Inflammatory macrophage (primary cell): ENCODE measurements at places on chromosomes 11 and 22.
A peak's percentile ranks its signal among the peaks of the same experiment; 100 is the strongest.

DNA sequence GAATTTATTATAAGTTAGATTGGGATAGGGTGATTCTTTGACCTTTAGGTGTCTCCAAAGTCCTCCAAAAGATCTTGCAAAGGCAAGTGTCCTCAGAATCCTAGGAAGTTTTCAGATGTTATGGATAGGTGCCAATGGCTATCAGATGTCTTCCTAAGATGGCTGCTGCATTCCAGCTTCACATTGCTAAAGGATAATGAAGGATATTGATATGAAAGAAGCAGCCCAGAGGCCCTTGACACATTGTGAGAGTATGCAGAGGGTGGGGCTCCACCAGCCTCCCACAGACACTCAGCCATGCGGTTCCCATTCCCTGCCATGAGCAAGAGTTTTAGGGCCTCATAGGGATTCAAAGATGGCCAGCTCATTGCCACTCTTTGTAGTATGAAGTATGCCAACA is 22.3 kb upstream of the GLYATL2 start:
- no peak for DNase-seq

DNA sequence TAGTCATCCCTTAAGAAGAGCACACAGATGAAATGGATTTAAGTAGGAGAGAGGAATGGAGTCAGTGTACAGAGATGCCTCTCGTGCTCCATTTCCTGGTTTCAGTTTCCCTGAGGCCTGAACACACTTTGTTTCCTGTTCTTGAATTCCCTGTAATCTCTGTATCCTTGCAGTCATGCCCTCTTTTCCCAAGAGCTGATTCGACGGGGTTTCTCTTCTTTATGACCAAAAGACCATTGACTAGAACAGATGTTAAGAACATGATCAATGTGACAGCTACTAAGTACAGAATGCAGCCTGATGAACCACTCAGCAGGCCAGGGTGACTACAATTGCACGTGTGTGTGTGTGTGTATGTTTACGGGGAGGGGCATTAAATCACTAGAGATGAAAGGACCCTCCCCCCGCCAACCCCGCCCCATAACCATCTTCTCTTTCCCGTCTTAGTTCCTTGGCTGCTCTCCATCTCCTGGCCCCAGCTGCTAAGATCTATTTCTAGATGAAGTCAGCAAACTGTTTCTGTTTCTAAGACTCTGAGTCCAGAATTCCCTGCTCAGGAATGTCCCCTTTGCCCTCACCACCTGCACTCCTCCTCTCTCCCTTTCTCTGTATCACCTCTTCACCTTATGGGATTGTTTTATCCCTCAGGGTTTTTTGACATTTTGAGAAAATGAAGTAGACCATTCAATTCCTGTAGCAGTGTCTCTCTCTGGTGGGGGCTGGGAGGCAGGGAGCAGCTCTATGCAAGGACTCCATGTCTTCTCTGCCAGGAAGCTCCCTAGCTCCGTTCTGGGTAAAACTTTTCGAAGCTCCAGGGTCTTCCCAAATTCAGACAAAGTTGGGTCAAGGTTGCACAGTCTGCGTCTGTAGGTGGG is 26.0 kb downstream of the SLC22A6 start:
- no peak for DNase-seq

DNA sequence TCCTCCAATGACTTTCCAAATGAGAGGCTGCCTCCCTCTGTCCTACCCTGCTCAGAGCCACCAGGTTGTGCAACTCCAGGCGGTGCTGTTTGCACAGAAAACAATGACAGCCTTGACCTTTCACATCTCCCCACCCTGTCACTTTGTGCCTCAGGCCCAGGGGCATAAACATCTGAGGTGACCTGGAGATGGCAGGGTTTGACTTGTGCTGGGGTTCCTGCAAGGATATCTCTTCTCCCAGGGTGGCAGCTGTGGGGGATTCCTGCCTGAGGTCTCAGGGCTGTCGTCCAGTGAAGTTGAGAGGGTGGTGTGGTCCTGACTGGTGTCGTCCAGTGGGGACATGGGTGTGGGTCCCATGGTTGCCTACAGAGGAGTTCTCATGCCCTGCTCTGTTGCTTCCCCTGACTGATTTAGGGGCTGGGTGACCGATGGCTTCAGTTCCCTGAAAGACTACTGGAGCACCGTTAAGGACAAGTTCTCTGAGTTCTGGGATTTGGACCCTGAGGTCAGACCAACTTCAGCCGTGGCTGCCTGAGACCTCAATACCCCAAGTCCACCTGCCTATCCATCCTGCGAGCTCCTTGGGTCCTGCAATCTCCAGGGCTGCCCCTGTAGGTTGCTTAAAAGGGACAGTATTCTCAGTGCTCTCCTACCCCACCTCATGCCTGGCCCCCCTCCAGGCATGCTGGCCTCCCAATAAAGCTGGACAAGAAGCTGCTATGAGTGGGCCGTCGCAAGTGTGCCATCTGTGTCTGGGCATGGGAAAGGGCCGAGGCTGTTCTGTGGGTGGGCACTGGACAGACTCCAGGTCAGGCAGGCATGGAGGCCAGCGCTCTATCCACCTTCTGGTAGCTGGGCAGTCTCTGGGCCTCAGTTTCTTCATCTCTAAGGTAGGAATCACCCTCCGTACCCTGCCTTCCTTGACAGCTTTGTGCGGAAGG is 2.9 kb downstream of the APOC3 start:
- DNase-seq = no peak

DNA sequence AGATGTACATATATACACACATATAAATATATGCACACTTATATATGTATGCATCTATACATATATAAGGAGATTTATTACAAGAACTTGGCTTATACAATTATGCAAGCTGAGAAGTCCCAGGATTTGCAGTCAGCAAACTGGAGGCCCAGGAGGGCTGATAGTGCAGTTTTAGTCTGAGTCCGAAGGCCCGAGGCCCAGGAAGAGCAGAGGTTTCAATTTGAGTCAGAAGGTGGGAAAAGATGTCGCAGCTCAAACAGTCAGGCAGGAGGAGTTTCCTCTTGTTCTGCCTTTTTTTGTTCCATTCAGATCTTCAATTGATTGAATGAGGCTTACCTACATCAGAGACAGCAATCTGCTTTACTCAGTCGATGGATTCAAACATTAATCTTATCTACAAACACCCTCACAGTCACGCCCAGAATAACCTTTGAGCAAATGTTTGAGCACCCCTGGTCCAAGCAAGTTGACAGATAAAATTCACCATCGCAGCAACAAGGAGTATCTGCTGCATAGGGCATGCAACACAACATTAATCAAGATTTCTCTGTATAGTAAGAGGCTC is 4.0 kb upstream of the SGSM1 start:
- no peak for DNase-seq

GRCh38 chr11:125454047-125454446 is 42.0 kb downstream of the FEZ1 start:
- no peak for DNase-seq

DNA sequence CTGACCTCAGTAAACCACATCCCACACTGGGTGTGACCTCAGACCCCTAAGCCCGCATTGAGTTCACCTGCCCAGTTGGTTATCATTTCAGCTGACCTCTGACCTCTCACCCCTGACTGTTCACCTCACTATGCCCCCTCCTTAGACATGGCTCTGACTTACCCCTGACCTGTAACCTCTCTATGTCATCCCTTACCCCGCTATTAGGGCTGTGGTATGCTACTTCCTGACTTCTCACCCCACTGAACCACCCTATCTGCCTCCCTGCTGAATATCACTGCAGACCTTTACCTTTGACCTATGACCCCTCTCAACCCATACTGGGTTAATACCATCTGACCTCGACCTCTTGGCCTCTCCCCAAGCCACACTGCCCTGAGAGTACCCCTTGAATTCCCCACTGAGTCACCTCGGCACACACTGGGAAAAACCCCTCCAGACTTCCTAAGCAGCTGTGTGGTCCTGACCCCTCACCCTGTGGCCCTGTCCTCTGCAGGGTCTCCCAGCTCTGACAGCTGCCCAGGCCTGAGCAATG is 8.3 kb downstream of the PLCB3 start:
- no peak for DNase-seq

DNA sequence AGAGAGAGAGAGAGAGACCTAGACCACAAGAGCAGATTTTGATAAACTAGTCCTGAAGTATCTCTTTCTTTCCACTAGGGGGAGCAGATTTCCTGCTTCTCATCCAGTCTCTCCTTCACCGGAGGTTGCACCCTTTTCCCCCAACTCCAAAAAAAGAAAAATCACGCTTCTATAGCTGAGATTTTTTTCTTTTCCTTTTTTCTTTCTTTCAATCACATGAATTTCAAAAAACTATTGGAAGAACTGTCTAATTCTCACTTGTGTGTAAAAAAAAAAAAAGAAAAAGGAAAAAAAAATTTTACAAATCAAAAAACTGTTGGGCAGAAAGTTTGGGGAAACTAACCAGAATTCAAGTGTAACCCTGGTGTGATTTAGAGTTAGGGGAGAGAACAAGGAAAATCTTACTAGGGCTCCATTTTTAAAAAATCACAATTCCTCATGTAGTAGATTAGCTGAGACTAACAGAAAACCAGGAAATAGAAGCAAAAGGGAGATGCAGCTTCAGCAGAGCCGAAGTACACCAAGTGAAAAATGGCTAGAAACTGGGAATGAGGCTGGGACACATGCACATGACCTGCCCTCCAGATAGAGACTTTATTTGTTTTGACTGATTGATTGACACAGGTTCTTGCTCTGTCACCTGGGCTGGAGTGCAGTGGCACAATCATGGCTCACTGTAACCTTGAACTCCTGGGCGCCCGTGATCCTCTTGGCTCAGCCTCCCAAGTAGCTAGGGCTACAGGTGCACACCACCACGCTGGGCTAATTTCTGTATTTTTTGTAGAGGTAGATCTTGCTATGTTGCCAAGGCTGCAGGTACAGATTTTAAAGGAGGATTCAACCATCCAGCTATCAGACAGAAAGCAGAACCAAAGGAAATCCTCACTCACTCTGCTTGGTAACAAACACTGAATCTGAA is 27.1 kb downstream of the SDHD start:
- peak; percentile 65 for DNase-seq
